COLO829 (cell line): ENCODE measurements at places on chromosomes 1 and 21.
A peak's percentile ranks its signal among the peaks of the same experiment; 100 is the strongest.

DNA sequence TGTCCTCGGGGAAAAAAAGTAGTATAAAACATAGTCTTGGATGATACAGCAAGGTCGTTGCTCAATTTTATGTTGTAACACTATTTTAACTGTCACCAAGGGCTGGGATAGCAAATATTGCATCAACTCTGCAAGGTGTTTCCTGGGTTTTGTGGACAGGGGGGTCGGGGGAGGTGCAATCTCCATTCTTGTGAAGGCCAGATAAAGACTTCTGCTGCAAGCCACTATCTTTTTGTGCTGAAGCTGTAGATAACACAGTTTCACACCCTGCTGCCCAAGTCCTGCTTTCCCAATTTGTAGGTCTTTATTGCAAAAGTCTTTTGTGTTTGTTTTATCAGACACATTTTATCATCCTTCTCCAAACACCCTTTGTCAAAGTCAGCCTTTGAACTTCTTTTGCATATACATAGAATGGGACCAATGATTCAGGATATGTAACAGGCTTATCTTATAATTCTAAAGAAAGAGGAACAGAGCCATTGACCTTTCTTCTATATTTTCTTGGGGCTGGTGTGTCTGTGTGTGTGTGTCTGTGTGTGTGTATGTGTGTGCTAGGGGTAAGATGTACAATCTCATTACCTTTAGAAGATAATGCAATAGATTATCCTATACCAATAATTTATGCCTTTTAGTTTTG lies 140.6 kb downstream of the RUNX1 start:
- DNase-seq = no peak

- DNase-seq = peak; percentile 40
These were observed 20.3 kb downstream of the ZMYM4 start for GRCh38 chr1:35288761-35289160.

- no peak for DNase-seq
These were observed 81.4 kb downstream of the VAV3 start for GRCh38 chr1:107883562-107883961.

- DNase-seq = no peak
These were observed 229.9 kb downstream of the AKT3 start for GRCh38 chr1:243620096-243620495.

DNA sequence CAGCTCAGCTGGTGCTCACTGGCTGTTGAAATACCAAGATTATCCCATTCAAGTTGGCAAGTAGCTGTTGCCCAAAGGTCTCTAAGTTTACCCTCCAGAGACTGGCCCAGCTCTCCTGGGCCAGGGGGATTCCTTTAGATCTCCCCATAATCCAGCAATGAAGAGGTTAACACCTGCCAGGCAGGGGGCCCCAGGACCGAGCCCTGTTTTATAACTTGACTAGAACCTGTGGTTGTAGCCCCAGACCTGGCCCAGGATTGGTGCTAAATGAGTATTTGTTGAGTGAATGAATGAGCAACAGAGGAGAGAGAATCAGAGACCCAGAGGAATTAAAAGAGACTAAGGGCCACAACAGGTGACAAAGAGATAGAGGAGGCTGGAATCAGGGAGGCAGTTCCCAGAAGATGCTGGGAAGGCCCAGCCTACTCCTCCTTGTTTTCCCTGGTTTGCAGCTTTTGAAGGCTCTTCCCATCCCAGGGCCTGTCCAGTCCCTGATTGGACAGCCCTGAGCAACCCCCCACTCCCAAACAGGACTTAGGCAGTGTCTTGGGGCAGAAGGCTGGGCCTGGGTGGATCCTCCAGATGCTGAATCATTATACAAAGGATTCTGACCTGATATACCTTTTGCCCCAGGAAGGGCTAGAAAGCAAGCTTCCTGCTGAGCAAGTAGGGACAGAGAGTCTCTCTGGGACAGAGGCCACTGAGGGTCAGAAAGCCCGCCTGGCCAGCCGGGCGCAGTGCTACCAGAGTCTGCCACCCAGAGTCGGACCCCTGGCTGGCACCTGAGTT lies 2.4 kb upstream of the RHBG start:
- no peak for DNase-seq

GRCh38 chr1:232568331-232568852 lies 61.5 kb downstream of the SIPA1L2 start:
- no peak for DNase-seq
